RPMI7951 (cell line): ENCODE measurements at places on chromosomes 6 and 20. TPM values are rescaled to one million over a fixed set of nuclear protein-coding genes. Genes with fewer than 3 reads are reported as not detected.

GRCh38 chr20:3869839-3870634 is 19.1 kb upstream of the PANK2 start:
- DNase-seq: no peak

GRCh38 chr6:103893141-103893581 is 966.6 kb downstream of the HACE1 start:
- no peak for DNase-seq

Gene GGTLC1
- not detected in 2 replicates for total RNA-seq

Gene GSTA3
- not detected in 2 replicates for total RNA-seq
